ENCODE measurements at places on chromosomes 1 and 21.

DNA sequence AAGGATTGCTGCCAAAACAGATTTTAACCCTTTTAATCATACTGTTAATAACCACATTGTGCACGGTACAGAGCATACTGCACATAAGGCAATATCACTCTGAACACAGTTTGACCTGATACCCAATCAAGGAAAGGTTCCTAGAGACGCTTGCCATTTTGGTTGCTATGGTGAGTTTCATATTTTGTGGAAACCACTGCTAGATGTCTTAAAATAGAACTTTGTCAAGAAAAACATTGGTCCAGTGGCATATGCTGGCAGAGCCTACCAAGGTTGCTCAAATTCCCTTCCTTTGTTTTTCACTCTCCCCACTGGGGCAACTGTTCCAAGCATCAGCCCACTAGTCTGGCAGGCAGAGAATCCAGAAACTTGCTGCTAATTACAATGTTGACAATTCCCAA is 114.8 kb upstream of the DPYD start:
- DNase-seq = no peak

DNA sequence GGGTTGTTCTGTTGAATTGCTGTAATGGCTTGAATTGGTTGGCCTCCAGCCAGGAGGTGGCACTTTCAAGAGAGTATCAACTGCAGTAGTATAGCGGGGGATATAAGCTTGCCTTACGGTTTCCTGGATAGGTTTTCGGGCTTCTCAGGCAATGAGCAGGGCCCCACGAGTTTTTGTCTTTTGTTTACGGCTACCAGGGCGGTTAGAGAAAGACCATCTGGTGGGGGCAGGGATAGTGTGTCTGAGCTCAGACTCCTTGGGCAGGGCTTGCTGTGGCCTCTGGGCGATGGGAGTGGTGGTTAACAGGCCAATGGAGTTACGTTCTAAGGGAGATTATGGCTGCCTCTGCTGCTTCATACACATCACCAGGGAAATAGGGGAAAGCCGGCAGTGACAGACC is 62.8 kb downstream of the DTL start:
- no peak for DNase-seq

- no peak for DNase-seq
Observed at GRCh38 chr1:161199506-161200139, 769 bp upstream of the ADAMTS4 start.

DNA sequence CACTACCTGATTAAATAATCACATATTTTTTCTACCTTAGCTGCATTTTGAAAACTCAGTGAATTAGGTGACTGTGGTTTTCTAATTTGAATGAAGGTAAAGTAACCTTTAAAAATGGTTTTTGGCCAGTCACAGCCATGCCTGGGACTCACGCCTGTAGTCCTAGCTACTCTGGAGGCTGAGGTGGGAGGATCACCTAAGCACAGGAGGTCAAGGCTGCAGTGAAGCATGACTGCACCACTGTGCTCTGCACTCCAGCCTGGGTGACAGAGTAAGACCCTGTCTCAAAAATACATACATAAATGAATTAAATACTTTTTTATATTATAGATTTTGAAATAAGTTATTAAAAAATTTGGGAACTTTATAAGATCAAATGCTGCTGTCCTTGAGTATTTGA is 5.7 kb downstream of the CNST start:
- no peak for DNase-seq

DNA sequence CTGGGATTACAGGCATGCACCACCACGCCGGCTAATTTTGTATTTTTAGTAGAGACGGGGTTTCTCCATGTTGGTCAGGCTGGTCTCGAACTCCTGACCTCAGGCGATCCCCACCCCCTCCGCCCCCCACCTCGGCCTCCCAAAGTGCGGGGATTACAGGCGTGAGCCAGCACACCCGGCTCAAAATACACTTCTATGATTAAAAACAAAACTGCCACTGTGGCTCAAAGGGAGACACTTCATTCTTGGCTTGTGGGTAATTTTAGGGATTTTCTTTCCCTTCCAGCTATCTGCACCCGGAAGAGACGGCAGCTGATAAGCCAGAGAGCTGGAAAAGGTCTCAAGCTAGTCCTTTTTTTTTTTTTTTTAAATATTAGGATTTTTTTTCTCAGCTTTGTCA is 24.5 kb downstream of the TMPRSS2 start:
- no peak for DNase-seq

DNA sequence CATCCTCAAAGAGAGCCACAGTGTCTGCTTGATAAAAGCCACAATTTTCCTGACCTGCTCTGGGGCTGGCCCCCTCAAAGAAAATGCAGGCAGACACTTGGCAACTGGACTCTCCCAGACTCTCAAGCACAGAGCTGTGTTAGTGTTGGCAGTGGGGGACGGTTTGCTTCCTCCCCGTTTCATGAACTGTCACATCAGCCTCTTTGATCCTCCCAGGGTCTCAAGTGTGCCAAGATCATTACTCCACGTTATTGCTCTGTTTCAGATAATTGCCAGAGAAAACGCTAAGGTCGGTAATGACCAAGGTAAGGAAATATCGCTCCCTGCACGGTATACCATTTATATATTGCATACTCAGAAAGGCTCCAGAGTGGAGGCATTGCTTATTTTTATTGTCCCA is 138.8 kb downstream of the NTMT2 start:
- DNase-seq = no peak

GRCh38 chr1:160659566-160659965 is 12.7 kb upstream of the SLAMF1 start:
- no peak for DNase-seq

DNA sequence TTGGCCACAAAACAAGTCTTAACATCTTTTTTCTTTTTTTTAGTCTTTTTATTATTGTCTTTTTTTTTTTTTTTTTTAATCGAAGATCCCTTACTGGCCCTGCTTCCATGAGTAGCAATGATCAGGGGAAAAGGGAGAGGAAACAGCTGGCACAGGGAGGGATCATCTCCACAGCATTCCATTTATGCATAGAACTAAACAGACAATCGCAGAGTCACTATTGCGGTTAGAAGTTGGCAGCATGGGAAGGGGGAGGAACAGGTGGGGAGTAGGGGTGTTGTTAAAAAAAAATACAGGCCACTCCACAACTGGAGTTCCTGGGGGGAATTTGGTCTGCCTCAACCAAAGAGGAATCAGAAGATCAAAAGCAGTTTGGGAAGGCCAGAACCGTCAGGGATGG is 55.4 kb downstream of the C1orf185 start:
- DNase-seq = no peak

GRCh38 chr21:32411350-32412161 is 950 bp upstream of the EVA1C start:
- peak; percentile 25 for DNase-seq
